Activated CD8-positive, alpha-beta memory T cell treated with anti-CD3 and anti-CD28 coated beads for 24 hours (primary cell): ENCODE measurements at places on chromosomes 5 and 9.

DNA sequence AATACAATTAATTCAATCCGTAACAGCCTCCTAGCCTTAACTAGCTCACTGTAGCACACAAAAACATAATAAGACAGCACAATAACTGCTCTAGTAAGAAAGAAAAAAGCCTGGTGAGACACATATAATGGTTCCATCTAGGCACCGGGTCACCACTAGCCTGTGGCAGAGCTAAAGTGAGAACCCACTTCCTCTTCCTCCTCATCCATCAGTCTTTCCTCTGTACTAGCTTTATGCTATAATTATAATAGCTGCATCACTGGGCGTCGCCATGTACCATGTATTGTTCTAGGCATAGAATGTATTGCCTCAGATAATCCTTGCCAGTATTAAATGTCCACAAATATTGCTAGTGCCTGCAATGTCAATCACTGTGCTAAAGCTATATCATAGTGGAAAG lies 23.1 kb downstream of the ADRB2 start:
- no peak for DNase-seq

DNA sequence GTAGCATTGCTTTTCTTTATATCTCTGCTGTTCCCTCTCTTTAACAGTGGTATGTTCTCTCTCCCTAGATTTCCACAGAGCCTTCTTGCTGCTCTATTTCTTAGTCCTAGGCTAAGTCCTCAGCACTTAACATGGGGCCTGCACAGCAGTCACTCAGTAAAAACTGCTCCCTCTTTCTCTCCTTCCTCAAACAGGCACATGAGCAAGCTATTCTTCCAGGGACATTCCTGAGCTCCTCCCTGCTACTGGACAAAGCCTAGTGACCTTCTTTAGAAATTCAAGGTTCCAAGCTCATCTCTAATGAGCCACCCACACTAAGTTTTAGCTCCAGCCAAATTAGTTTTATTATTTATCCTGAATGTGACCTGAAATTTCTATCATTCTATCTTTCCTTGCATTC lies 39.5 kb downstream of the TRIM32 start:
- DNase-seq = no peak

DNA sequence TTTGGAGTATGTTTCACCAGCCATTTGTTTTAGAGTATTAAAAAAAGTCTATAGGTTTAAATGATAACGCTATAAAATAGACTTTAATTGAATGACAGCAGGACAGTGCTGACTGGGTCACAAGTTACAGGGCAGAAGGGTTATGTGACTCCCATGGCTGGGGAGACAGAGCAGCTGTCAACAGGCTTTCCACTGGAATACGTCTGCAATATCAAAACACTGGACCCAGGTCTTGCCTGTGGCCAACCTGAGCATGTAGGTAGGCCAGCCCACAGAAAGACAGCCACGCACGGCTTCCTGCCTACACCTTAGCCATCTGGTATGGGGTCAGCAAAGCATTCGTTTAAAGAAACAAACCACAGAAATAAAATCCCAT lies 80.7 kb downstream of the OTULIN start:
- no peak for DNase-seq

GRCh38 chr5:141623611-141624010 lies 4.8 kb upstream of the DIAPH1 start:
- peak; percentile 50 for DNase-seq

DNA sequence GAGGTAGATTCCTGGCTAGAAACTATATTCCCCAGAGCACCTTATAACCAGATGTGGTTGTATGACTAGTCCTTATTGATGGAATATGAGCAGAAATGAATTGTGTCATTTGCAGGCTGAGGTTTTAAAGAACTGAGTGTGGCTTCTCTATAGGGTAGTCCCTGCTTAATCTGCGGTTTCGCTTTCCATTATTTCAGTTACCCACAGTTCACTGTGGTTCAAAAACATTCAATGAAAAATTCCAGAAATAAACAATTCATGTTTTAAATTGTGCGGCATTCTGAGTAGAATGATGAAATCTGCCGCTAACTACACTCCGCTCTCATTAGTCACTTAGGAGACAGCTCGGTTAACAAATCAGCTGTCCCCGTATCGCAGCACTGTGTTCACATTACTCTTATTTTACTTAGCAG lies 65.1 kb downstream of the ANKRD55 start:
- no peak for DNase-seq

- no peak for DNase-seq
Measured at GRCh38 chr5:113181409-113181808, 204.8 kb downstream of the DCP2 start.

- no peak for DNase-seq
Measured at GRCh38 chr5:28505121-28505520, 1466.7 kb upstream of the CDH9 start.

DNA sequence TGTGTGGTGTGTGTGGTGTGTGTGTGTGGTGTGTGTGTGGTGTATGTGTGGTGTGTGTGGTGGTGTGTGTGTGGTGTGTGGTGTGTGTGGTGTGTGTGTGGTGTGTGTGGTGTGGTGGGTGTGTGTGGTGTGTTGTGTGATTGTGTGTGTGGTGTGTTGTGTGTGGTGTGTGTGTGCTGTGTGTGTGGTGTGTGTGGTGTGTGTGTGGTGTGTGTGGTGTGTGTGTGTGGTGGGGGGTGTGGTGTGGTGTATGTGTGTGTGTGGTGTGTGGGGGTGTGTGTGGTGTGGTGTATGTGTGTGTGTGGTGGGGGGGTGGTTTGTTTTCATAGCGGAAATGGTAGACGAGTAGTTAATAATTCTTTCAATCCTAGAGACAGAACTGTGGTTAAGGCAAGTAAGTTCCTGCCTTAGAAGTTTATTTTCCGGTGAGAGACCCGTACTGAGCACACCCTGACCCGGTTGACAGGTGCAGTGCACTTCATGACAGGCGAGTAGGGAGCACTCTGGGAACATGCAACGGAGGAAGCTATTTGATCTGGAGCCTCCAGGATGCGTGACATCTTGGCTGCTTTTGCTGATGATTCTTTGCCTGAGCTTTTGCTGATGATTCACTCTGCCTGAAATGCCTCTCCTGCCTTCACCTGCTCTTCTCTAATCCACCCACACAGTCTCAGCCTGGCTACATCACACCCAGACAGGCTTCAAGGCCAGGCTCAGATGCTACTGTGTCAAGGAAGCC lies 21.7 kb upstream of the FAT2 start:
- DNase-seq = no peak

DNA sequence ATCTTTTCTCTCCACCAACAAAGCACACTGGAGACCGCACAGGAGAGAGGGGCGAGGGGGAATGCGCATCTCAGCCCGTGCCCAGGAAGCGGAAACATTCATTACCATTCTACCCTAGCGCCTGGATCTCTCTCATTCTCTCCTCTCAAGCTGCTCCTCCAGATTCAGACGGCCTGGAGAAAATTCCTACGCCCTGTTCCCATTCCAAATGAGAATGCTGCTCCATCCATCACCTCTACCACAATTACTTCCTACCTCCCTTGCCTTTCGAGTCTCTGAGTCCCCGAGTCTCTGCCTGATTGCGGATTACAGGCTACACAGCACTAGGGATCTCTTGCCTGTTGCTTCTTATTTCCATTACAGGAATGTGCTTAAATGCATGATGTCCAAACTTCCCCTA lies 6.7 kb downstream of the DDX31 start:
- no peak for DNase-seq

GRCh38 chr5:50958852-50959457 lies 292.5 kb downstream of the PARP8 start:
- no peak for DNase-seq

DNA sequence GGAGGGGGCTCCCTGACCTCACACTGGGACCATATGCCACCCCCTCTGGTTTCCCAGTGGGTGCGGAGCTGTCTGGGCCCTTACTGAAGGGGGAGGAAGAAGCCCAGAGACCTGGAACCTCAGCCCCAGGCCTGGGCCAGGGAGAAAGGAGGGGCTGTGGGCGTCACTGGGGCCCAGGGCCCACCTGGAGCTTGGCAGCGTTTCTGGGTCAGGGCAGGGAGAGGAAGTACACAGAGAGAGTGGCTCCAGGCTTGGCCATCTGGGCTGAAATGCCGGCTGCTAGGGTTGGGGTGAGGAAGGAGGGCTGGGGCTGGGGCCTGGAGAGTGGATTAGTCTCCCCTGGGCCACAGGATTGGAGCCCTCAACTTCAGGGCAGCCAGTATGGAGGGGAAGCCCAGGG lies 6.4 kb upstream of the DAB2IP start:
- DNase-seq = no peak

GRCh38 chr9:35516479-35516878 lies 26.6 kb downstream of the RUSC2 start:
- DNase-seq = no peak

- no peak for DNase-seq
Measured at GRCh38 chr5:97194366-97194765, 11.3 kb upstream of the RIOK2 start.

DNA sequence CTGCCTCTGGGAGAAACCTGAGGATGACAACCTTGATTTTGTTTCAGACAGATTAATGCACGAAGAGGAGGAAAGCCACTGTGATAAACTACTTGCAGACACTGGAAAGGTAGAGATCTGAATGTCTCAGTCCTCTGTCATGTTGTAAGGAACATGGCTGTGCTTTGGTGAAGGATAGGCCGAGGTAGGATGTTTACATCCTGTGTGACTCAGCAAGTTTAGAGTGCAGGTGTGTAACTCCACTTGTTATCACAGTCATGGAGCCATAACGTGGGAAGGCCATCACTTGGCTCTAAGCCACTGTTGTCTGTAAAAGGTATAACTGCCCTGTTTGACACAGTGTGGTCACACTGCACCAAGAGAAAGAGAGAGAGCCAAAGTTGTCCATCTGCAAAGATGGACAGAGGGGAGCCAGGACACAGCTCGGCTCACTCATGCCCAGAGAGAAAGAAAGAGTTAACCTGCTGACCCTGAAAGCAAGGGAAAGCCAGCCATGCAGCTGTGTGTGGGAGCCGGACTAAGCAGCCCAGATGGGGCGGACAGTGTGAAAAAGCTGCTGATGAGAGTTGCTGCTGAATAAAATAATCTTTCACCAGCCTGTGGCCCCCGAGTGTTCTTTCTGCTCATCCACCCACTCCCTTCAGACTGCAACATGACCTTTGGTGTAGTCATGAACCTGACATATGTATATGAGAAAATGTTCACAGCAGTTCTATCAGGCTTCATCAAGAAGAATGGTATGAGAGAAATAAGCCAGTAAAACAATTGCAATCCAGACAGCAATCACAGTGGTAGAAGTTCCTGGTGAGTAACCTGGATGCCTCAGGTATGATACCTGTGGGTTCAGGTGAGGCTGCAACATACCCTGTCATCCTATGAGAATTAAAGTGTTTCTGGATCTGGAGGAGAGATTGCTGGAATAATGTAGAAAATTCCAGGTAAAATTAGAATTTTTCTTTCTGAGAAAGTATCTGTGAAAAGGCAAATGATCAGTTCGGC lies 115.9 kb downstream of the TARS1 start:
- no peak for DNase-seq

DNA sequence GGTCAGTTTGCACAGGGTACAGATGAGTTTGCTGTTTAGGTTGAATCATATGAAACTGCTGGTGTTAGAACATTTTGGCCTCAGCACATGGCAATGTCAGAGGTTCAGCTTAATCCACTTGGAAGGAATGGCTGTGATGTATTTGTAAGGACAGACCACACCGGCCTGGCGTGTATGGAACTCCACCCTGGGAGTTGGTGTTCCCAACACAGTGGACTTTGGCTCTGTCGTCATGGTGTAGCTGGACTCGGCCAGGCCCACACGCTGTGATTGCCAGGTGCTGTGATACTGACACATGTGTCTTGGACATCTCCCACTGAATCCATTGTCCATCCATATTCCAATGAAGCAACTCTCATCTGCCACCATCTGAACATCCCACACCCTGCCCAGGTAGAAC lies 90.3 kb downstream of the ZNF618 start:
- no peak for DNase-seq

GRCh38 chr9:136122425-136123383 lies 4.0 kb upstream of the TMEM250 start:
- peak; percentile 94 for DNase-seq

DNA sequence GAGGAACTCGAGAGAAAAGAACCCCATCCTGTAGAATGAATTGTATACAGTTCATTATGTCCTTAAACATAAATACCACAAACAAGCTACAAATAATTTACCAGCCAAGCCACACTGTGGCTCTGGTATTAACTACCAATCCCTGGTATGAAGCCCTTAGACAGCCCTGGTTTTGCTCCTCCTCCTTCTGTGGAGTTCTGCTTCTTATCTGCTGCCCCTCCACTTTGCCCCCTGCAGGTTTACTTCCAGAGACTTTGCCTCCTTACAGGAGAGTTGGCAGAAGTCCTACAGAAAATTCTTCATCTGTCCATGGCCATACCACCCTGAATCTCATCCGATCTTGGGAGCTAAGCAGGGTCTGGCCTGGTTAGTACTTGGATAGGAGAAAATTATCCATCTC lies 219.8 kb downstream of the ACTL7B start:
- DNase-seq = no peak

DNA sequence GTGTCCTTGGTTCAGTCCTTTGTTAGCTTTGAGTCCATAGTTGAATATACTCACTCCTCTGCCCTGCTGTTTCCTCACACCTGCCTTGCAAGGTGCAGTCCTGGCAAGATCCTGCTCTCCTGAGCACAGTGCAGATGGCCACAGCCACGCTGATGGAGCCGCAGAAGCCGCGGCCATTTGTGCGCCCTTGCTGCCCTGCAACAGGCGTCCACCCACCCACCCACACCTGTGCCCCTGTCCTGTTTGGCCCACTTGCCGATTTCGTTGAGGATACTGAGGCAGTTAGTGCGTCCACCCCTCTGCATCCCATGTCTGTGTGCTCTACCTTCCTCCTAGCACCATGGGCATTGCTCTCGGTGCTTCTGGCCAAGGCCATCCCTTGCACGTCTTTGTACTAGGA lies 51.1 kb upstream of the LRRTM2 start:
- no peak for DNase-seq

- DNase-seq = no peak
Measured at GRCh38 chr5:162484986-162485385, 417.4 kb downstream of the GABRG2 start.

DNA sequence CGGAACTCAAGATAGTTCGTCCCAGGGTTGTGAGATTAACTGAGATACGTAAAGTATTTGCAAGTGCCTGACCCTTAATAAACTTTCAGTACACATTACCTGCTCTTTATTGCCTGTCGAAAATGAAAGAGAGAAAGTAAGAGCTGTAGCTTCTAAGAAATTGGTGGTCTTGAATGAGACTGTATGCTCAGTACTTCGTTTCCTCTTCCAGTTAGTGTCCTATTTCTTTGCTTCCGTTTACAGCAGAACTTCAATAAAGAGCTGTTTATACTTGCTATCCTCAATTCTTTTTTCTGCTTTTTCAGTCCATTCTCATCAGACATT lies 534 bp downstream of the SRFBP1 start:
- no peak for DNase-seq

GRCh38 chr5:132662925-132663770 lies 5.2 kb downstream of the IL13 start:
- DNase-seq = peak; percentile 70

GRCh38 chr5:142465476-142465875 lies 140.7 kb upstream of the SPRY4 start:
- DNase-seq = no peak

DNA sequence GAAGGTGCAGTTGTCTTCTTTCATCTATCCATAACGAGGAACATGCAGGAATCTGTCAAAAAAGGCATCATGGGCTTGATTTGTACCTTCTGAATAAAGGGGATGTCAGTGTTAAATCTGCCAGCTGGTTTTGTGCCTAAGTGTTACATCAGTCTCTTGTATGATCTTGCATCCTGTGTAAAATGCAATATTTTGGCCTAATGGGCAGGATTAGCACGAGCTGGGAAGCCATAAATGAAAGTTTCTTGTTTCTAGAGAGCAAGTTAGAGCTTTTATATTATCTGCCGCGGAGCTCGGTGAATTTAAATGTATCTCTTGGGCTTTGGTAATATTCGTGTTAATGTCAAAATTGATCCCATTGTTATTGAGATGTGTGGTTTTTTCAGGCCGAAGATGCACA lies 526.1 kb upstream of the WWC1 start:
- no peak for DNase-seq
